ENCODE measurements at places on chromosomes 2 and 18.
A peak's percentile ranks its signal among the peaks of the same experiment; 100 is the strongest.

DNA sequence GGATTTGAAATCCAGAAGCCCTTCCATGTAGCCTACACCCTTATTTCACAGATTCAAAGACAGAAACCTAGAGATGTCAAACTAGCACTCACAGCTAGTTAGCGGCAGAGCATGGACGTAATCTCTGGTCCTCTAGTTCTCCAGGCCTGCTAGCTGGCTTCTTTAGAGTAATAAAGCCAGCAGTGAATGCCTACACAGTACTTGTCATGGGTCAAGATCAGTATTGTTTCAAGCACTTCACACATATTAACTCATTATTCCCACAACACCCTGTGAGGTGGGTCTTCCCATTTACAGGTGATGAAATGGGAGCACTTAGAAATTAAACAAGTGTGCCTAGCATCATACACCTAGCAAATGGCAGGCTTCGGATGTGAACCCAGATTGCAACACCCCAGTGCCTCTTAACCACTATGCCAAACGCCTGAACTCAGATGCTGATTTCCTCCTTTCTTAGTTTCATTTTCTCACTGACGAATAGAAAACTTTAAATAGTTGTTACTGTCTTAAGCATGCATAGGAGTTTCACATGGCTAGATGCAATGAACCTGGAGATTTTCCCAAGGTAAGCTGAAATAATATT lies 14.5 kb upstream of the ZBTB14 start:
- peak; percentile 61 for DNase-seq

- no peak for DNase-seq
Observed at GRCh38 chr2:7904319-7904718, 777.5 kb upstream of the ID2 start.

DNA sequence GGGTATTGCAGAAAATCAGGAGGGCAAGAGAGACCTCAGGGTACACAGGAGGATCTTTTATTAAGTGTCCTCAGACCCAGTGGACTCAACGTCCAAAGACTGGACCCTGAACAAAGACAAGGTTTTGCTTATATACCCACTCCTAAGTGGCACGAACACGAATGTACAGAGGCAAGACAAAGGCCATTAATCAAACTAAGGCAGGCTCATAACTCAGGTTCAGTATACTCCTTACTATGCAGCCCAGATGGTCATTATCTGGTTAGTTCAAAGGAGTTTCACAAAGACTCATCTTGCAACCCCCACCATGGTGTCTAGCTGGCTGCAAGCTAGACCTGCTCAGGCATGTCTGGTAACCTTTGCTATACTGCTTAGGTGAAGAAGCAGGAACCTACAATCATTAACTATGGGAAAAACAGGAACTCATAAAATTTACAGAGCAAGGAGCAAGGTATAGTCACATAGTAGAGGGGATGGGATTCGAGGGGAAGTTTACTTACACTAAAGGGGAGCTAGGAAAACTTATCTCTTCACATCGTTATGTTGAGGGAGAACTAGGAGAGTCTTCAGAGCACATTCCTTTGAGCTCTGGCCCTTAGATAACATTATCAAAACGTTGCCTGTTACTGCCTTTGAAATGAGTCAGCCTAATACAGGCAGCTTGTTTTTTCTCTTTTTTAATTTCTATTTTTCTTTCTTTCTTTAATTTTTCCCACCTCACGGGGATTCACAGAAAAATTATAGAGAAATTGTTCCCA lies 33.9 kb downstream of the SLC4A3 start:
- no peak for DNase-seq

GRCh38 chr2:217168496-217168895 lies 308.6 kb upstream of the TNP1 start:
- DNase-seq, result no peak

DNA sequence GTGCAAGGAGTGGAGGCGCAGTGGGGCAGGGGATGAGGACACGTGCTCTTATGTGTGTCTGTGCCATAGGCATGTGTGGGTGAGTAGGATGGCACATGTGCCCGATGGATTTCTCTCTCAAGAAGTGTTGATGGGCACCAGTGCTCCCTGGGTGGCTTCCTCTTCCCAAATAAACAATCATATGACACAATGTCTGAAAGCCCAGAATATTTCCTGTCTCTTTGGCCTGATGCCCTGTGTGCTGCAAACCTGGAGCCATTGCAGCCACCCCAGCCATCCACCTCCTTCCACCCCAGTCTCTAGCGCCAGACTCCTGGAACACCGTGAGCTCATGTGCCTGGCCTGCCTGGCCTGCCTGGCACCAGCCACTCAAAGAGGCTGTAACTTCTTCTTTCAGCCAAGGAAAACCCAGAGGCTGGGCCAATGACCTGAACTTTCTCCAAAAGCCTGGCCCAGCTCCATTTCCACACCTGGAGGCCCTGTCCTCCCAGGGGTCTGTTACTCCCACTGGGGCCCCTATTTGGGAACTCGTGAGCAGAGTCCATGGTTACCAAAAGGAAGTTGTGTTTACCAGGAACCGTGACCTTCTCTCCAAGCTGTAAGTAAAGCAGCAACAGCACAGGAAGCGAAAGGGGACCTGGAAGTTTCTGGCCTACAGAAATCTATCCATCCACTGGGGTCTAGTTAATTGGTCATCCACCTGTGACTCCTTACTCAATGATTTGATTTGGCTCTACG lies 9.5 kb upstream of the ZBTB7C start:
- no peak for DNase-seq

DNA sequence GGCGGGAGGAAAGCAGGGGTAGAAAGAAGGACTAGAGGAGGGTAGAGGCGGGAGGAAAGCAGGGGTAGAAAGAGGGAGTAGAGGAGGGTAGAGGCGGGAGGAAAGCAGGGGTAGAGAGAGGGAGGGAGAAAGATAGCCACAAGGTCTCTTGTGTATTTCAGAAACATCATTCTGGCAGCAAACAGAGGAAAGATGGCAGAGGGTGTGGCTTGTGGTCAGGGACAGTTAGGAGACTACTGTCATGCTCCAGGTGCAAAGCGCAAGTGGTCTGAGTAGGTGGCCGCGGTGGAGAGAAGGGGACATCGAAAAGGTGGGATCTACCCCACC lies 82.4 kb upstream of the TAF1B start:
- no peak for DNase-seq

GRCh38 chr2:237648016-237648381 lies 20.6 kb downstream of the LRRFIP1 start:
- DNase-seq, result no peak

GRCh38 chr2:18118703-18119102 lies 240.2 kb downstream of the KCNS3 start:
- DNase-seq, result no peak
